ENCODE measurements at places on chromosomes 5 and 9.

GRCh38 chr5:42666869-42667268 is 89.7 kb upstream of the CCDC152 start:
- no peak for DNase-seq

DNA sequence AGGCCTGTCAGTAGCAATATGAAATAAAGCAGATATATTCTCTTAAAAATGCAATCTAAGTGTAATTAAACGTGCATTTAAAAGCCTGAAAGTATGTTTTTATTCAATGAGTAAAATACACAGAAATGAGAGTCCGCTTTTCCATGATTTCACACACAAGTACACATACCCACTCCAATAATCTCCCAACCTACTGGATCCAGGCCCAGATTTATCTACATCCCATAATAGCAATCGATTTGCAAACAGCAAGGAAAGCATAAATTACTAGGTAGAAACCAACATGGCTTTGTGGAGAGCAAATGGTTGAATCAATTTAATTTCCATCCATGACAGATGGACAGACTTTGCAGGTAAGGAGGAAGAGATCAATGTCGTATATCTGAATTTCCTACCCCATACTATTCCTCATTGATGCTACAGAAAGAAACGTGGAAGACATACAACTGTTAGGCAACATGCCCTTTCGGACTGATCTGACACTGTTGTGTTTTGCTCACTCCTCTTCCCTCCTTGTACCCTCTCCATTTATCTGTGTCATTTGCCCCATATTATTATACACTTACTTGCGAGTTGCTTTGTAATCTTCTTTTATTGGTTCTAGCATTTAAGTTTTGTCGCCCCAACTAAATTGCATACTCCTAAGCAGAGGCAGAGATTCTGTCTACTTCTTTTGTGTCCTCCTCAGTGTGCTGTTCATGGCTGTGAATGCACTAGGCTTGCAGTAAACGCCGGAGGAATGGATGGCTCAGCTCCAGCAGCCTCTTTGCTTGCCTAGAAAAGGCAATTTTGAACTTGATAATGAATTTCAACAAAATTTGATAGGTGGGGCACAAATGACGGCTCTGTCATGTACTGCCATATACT is 133.6 kb downstream of the NFIB start:
- DNase-seq, result no peak

DNA sequence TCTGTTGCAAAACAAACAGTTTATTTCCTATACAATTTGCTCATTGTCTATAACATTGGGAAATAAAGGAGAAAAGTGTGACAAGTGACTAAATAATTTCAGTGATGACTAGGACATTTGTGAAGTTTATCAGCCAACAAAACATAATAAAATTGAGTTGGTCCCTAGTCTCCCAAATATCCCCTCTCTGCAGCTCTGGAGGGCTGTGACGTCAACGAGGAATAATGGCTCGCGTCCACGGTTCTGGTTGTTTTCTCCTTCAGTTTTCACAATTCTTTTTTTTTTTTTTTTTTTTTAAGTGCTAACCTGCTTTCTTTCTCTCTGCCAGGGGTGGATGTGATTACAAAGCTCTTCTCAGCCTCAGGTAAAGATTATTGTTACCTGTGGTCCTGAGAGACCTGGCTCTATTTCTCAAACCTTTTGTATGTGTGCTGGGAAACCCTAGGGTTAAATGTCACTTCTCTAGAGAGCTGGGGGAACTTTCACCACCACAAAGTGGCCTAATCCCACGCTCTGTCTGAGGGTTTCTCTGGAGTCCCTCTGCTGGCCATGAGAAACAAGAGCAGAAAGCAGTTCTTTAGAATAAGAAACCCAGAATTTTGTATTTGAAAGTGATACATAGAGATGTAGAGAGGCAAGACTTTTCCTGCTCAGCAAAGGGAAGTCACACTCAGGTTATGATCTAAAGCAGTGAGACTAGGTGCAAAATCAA is 36.2 kb upstream of the ANKRD55 start:
- no peak for DNase-seq

GRCh38 chr5:37810311-37810710 is 29.5 kb downstream of the GDNF start:
- no peak for DNase-seq

DNA sequence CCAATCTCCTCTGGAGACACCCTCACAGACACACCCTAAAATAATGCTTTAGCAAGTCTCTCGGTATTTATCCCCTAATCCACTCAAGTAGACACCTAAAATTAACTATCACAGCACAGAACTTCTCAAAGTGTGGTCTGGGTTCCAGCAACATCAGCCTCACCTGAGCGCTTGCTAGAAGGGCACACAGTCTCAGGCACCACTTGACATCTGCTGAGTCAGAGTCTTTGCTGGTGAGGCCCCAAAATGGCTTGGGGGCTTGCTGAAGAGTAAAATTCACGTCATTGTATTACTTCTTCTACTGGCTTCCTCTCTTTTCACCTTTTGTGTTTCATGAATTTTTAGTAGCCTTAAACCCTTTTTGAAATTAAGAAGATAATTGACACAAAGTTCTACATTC is 9.0 kb downstream of the FOXB2 start:
- no peak for DNase-seq

- no peak for DNase-seq
These were observed 212.0 kb downstream of the RAB3C start for GRCh38 chr5:58794875-58795274.
